Lung (tissue), 17 donors: ENCODE measurements at places on chromosomes 5 and 9. TPM values are rescaled to one million over a fixed set of nuclear protein-coding genes. Genes with fewer than 3 reads are reported as not detected.
A peak's percentile ranks its signal among the peaks of the same experiment; 100 is the strongest.

MAST4 gene
- total RNA-seq, result 72.9 TPM

UNC5A gene
- total RNA-seq, result 0.40 TPM

LCNL1 gene
- total RNA-seq, result 2.5 TPM

PLAC8L1 gene
- 0.46 TPM for total RNA-seq

ECM2 gene
- 63.1 TPM for total RNA-seq

MLANA gene
- total RNA-seq, result not detected

TERT gene
- total RNA-seq, result not detected

MEIKIN gene
- not detected for total RNA-seq

ANKRD34B gene
- 0.34 TPM for total RNA-seq

GRCh38 chr9:134318941-134319305, 7.3 kb upstream of the RXRA start:
- DNase-seq, result no peak

GRCh38 chr5:32319392-32319791, 6.7 kb upstream of the MTMR12 start:
- DNase-seq, result no peak

- no peak for DNase-seq
Measured at GRCh38 chr5:170092455-170093101, 13.1 kb upstream of the FOXI1 start.

- peak; percentile 18 for DNase-seq
Measured at GRCh38 chr5:94239266-94239665, 379.1 kb downstream of the KIAA0825 start.

DNA sequence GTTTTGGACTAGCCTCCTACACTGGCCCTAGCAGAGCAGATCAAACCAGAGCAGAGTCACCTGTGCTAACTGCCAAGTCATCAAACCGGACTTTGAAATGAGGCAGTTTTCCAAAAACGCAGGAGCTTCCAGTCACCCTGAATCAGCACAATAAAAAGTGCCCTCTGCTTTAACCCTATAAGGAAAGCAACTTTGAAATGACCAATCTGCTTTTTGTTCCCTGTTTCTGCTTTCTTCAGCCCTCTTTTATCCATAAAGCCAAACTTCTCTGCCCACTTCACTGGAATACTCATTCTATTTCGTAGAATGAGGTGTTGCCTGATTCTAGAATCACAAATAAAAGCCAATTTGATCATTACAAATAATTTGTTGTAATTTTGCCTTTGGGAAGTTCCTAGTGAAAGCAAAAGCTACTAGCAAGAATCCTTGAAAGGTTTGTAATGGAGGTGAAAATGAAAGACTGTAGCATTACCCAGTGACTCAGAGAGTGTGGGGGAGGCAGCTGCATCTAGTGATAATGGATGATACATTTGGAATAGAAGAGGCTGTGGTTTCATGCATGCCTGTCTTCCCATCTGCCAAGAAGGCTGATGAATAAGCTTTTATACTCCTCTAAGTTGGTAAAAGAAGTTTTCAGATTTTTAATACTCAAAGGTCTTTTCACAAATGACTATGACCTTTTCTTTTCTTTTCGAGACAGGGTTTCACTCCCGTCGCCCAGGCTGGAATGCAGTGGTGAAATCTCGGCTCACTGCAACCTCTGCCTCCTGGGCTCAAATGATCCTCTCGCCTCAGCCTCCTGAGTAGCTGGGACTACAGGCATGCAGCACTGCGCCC, 14.9 kb downstream of the SPAAR start:
- no peak for DNase-seq

- DNase-seq, result no peak
Measured at GRCh38 chr9:135797507-135798262, 95.7 kb downstream of the KCNT1 start.

- DNase-seq, result no peak
Measured at GRCh38 chr5:97229688-97230285, 46.7 kb upstream of the RIOK2 start.

- no peak for DNase-seq
Measured at GRCh38 chr5:95803271-95804148, 19.0 kb downstream of the GLRX start.

DNA sequence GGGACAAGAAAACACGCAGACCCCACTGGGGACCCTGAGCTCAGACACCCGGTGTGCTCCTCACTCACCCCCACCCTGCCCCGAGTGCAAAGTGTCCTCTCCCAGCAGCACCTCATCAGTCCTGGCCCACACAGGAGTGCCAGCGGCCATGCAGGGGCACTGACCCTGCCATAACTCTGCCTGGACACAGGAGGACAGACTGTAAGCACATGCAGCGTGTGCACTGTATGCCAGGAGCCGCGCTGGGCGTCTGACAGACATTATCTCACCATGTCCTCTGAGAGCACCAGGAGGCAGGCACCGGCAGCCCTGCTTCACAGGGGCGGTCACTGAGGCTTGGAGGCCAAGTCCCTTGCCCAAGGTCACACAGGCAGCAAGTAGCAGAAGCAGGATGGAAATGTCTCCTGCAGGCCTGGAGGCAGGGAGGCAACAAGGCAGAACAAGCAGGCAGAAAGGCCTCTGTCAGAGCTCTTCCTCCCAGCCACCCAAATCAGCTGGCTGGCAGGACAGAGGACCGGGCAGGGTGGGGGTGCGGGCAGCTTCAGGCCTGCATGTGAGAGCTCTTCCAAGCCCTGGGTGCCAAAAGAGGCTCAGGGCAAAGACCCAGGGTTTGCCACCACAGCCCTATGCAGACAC, 8.4 kb downstream of the EEIG1 start:
- no peak for DNase-seq

DNA sequence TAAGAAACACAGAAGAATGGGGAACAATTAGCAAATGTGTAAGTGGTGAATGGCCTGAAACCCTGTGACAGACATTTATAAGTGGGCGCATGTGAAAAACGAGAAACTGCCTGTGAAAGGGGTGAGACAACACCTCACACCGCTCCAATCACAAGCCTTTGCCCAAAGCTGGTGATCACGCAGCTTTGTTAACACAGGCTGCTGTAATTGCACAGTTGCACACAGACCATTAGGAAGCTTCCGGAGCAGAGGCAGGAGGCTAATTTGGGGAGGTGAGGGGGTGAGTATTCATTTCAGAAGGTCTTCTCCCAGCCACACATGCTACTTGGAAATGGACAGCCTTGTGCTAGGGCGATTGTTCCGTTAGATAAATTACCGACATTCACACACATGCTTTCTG, 294.0 kb downstream of the MED10 start:
- no peak for DNase-seq

- DNase-seq, result no peak
Measured at GRCh38 chr9:93060746-93061259, 2.3 kb downstream of the SUSD3 start.

DNA sequence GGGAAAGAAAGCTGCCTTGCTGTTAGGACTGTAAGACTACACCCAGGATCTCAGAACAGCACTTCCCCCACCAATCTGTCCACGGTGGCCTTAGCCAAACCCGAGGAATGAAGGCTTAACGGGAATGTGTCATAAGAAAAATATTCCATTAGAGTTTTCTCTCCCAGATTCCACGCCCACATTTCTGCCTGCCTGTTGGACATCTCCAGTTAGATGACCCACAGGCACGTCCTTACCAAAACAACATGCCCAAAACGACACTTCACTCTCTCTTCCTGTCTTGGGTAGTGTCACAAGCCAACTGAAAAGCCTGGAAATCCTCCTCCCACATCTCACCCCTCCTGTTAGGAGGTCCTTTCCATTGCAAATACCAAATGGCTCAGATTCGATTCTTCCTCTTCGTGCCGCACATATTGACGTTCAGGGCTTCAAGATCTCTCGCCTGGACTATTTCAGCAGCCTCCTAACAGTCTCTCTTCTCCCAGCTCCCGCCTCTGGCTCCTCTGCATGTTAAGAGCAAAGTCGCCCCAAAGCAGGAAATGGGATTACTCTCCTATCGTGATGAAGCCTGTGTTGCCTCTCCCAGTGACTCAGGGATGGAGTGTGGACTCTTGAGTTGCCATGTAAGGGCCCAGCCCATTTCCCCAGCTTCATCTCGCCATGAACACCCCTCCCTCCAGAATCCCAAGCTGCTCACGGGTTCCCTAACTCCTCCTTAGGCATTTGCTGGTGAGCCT, 159.3 kb downstream of the NR3C1 start:
- DNase-seq, result peak; percentile 74

- no peak for DNase-seq
Measured at GRCh38 chr5:102450313-102450990, 48.3 kb downstream of the SLCO6A1 start.

- DNase-seq, result peak; percentile 66
Measured at GRCh38 chr5:37665272-37665671, 174.6 kb downstream of the GDNF start.

DNA sequence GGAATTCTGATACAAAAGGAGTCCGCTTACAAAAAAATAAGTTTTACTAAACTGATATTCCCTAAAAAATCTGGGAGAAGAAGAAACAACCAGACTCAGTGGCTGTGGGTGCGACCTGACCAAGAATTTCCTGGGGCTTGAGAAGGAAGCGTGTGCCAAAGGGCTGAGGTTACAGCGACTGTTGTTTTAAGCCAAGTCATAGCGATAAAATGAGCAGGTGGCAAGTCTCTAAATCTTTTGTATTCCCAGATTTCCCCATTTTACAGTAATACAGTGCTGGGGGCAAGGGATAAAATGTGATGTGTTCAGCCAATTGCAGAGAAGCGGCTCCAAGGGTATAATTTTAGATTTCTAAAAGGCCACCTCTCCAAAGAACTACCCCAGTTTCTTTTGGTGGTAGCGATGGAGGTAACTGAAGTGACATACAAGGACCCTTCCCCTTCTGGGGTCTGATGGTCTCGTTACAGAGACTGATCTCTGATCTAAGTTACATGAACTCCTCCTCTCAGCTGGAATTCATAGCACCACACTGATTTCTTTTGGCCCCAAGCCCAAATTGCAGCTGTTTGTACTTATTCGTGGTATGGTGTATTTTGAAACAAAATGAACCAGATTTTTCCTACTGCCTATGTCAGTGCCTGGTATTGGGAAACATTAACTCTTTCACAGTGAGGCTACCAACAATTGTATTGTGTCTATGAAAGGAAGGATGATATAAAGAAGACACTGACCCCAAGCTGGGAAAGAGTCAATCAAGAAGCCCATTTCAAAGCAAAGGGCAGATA, 41.6 kb downstream of the LPAR1 start:
- peak; percentile 86 for DNase-seq
